ENCODE measurements at places on chromosomes 13 and 19.

DNA sequence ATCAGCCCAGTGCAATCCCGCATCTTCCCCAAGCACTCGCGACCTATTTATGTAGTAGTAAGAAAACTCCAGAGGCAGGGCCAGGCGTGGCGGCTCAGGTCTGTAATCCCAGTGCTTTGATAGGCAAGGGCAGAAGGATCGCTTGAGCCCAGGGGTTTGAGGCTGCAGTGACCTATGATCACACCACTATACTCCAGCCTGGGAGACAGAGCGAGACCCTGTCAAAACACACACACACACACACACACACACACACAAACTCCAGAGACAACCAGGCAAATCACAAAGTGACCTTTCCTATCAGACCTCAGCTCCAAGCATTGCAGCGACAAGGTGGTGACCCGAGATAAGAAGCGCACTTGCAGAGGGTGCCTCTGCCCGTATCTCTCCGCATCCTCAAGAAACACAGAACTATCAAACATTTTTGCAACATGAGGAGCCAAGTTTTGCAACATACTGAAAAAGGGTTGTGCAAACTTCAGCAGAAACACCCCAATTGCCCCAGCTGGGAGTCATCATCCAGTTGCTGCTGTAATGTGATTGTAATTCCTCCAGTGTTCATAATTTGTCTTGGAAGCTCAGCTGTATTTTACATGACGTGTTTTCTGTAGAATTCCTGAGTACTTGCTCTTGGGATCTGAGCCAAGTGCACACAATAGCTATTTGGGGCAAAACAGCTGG, 8.7 kb upstream of the KLF2 start:
- DNase-seq, result no peak

GRCh38 chr13:50626101-50626547, 217.4 kb downstream of the DLEU7 start:
- DNase-seq, result no peak

GRCh38 chr19:18780631-18781030, 10.5 kb downstream of the COMP start:
- DNase-seq, result no peak

- DNase-seq, result no peak
Observed at GRCh38 chr13:105914291-105915036, 621.0 kb downstream of the EFNB2 start.

DNA sequence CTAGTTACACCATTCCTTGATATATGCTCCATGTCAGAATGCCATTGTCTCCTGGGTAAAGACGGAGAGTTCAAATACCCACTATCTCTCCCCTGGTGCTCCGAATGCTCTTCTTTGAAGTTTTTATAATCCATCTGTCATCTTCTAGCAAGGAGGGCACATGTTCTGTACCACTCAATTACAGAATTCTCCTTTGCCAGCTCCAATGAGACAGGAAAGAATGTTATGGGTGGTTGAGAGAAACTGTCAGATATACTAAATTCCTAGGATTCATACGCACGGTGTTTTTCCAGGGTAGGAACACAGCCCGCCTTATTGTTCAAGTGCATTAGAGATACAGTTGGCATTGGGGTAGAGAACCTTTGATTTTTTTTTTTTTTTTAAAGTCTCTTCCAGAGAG, 118.0 kb upstream of the ZNF536 start:
- DNase-seq, result no peak

DNA sequence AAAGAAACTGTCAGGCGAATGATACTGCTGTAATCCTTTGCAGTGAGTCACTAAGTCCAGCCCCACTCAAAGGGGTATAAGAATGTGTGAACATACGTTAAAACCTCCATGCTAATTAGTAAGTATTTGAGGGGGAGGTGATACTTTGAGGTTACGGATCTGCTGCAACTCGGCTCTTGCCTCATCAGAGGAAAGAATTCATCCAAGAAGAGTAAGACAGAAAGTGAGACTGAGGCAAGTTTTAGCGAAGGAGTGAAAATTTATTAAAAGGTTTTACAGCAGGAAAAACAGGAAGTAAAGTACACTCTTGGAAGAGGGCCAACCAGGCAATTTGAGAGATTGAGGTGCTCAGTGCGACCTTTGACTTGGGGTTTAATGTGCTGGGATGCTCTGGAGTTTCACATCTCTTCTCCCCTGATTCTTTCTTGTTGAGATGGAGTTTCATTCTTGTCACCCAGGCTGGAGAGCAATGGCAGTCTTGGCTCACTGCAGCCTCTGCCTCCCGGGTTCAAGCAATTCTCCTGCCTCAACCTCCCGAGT, 9.8 kb downstream of the CLEC4M start:
- no peak for DNase-seq

DNA sequence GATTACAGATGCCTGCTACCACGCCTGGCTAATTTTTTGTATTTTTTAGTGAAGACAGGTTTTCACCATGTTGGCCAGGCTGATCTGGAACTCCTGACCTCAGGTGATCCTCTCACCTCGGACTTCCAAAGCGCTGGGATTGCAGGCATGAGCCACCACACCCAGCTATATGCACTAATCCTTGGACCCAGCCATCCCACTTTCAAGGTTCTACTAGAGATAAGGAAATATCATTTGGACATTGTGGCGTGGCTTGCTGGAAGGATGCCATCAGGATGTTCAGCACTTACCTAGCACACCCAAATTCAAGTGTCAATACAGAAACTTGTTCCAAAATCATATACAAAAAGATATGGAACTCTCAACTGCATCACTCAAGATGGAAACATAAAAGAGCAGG, 136.4 kb downstream of the ABCC4 start:
- DNase-seq, result no peak

GRCh38 chr19:37943480-37943879, 36.5 kb downstream of the SIPA1L3 start:
- DNase-seq, result no peak

DNA sequence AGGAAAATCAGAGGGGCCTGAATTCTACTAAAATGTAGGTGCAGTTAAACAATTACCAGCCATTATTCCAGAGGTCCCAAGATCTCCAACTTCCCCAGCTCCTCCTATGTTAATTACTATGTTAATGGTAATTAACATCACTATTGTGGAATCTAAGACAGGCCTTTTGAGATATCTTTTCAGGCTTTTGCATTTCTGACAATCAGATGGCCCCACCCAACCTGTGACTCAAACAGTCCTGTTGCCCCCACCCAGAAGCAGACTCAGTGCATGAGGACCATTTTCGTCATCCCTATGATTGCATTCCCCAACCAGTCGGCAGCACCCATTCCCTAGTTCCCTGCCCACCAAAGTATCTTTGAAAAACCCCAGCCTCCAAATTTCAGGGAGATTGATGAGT, 8.5 kb upstream of the ZNF30 start:
- DNase-seq, result no peak

DNA sequence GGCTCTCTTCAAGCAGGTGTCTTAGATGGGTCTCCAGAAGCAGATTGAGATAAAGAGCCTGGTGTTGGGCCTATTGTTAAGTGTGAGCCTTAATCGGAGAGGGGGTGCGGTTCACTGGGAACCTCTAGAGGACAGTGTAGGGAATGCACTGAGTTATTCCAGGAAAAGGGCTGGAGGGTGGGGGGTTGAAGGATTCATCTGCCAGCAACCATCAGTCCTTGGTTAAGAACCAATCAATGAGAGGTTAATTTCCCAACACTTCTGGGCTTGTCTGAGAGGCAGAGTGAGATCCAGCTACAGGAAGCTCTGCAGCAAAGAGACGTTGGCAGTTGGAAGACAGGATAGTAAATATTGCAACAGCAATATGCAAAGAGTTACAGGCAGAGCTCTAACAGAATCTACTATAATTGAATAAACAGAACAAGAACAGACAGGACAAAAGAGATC, 28.7 kb downstream of the CYP4F2 start:
- DNase-seq, result no peak

DNA sequence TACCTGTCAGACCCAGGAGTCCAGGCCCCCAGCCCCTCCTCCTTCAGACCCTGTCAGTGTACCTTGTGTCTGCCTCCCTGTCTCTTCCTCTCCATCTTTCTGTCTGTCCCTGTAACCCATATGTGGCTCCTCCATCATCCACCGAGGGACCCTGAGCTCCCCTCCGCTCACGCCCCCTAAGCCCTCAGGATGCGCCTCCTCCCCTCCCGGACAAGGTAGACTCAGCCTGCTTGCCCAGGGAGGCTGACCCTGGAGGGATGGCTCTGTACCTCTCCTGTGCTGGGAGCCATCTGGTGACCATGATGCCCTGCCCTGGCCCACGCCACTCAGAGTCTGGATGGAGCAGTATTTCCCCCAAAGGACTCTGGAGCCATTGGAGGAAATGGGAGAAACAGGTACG, 1.0 kb upstream of the CAPN12 start:
- no peak for DNase-seq

GRCh38 chr19:7916103-7916954, 1.7 kb downstream of the TGFBR3L start:
- DNase-seq, result peak; percentile 40

GRCh38 chr19:18436671-18437490, 1.1 kb downstream of the ISYNA1 start:
- peak; percentile 66 for DNase-seq

DNA sequence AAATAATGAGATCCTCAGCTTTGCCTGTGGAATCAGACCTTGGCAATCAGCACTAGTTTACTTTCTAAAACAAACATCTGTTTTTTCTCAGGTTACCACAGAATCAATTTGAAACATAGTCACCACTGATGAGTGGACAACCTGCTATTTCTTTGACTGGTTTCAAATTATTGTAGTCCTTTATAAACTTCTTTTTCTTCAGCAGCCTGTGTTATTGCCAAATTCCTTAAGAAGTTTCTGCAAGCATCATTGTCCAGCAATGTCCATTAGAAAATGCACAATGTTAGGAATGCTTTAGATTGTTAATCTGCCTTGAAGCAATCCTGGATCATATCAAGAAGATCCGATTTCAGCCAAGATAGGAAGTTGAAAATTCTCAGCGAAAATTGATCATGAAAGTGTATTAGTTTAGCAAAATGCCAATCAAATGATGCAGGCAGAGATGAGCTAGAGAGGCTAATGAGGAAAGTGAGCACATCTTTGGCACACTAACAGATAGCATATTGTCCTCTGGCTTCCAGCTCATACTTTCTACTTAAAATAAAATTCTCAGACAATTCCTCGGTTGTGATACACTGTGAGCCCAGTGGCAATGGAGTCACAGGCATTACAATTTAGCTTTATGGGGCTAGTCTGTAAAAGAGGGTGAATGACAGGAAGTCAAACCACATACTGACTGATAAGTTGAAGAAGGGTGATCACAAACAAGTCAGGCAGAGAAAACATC, 270.6 kb downstream of the SLITRK6 start:
- DNase-seq, result no peak

DNA sequence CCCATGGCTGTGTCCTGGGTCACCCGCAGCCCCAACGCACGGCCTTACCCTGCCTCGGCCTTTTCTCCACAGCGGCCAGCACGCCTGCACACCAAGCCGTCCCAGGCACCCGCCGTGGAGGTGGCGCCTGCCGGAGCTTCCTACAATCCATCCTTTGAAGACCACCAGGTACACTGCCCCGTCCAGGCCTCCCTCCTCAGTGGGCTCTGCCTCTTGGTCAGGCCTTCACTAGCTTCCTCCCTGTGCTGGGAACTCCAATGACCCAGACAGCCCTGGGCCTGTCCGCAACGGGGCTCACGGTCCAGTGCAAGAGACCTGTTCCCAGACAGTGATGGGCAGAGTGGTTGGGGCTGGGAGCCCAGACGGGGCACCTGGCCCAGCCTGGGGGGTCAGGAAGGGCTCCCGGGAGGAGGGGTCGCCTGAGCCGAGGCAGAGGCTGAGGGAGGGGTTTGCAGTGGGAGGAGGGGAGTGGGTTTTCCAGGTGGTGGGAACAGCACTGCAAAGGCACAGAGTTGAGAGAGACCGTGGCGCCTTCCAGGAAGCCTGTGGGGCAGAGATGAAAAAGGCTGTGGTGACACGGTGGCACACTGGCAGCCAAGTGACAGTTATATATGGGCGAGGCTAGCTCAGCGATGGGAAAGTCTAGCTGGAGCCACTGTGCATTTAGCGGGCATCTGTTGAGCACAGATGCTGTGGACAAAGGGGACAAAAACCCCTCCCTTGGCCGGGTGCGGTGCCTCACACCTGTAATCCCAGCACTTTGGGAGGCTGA, 7.3 kb downstream of the NOP53 start:
- DNase-seq, result no peak
